Breast epithelium (tissue), 4 donors: ENCODE measurements at places on chromosomes 2 and 18.

DNA sequence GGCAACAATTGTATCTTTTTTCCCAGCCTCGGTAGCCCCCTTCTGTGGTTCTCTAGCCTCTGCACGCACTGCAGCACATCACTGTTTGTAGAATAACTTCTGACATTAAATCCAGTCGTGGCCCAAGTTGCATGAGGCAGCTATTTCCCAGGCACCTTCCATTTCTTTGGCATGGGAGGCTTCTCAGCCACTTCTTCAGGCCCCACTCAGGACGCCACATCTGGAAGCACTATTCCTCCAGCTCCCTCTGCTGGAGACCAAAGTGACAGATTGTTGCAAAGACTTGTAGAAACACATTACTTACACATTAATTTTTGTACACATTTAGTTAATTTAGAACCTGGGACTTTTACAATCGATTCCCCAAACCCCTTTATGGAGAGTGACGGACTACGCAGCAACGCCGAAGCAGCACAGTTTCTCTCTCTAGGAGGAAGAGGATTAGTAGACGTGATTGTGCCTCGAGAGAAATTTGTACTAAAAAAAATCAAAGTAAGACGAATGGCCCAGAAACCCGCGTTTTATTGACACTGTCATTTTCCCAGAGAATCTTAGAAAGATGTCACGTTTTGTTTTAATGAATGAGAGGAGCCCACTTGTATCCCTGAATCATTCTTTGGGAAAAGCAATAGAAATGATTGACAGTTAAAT, 57.8 kb upstream of the RGPD5 start:
- peak; percentile 53 for DNase-seq
- H3K4me1 ChIP-seq: no peaks in the 10 kb centered on the region
- H3K36me3 ChIP-seq: no peaks in the 10 kb centered on the region
- no peak overlapping the region for H3K27ac ChIP-seq
- no peaks in the 10 kb centered on the region for H3K27me3 ChIP-seq

DNA sequence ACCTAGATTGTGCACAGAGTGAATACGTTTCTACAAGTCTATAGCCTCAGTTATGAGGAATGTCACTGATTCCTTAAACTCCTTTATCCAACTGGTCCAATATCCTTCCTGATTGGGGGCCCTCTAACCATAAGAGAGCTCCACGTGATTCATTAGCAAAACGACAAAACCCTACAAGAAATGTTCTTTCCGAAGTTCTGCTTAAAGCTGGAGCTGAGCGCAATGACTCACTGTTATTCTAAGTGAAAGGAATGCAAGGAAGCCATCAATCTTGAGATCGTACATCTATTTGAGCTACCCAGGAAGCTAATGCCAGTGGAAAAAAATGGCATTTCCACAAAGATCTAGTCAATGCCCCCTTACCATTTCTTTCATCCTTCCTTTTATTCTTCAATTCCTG, 354.9 kb upstream of the CDH20 start:
- H3K27me3 ChIP-seq: no peaks in the 10 kb centered on the region
- H3K4me3 ChIP-seq: no peak overlapping the region
- no peak overlapping the region for H3K27ac ChIP-seq
- no peaks in the 10 kb centered on the region for H3K4me1 ChIP-seq
- DNase-seq: no peak

DNA sequence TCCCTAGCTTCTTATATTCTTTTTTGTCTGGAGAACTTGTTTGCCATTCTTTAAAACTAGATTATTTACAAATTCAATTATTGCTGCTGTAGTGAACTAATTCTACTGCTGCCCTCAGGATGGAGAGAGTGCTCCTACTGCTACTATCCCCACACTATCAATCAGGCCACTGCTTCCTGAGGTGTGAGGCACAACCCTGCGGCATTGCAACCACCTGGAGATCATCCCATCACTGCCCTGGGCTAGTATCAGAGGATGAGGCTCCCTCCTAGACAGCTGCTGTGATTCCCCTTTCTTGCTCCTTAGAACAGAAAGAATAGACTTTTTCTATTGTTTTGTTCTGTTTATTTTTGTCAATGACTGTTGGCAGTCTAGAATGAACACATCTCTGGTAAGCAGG, 146.6 kb downstream of the CDH19 start:
- H3K27me3 ChIP-seq: no peaks in the 10 kb centered on the region
- H3K4me3 ChIP-seq: no peak overlapping the region
- no peaks in the 10 kb centered on the region for H3K4me1 ChIP-seq

- H3K27me3 ChIP-seq: no peaks in the 10 kb centered on the region
- peak overlapping the region; percentile 25 for H3K27ac ChIP-seq
- no peaks in the 10 kb centered on the region for H3K36me3 ChIP-seq
- H3K4me1 ChIP-seq: peaks cover 10% of the 10 kb centered on the region
Observed at GRCh38 chr2:169361706-169362117, 622 bp downstream of the LRP2 start.

- no peaks in the 10 kb centered on the region for H3K4me1 ChIP-seq
- no peaks in the 10 kb centered on the region for H3K27me3 ChIP-seq
- DNase-seq: no peak
- no peaks in the 10 kb centered on the region for H3K36me3 ChIP-seq
- H3K4me3 ChIP-seq: no peak overlapping the region
Observed at GRCh38 chr2:135457279-135457678, 73.7 kb downstream of the ZRANB3 start.

- H3K27me3 ChIP-seq: no peaks in the 10 kb centered on the region
- H3K27ac ChIP-seq: no peak overlapping the region
- H3K36me3 ChIP-seq: no peaks in the 10 kb centered on the region
Observed at GRCh38 chr2:201654616-201655384, 11.5 kb upstream of the TMEM237 start.

GRCh38 chr2:127695491-127696472, 5.5 kb upstream of the SFT2D3 start:
- peak overlapping the region; percentile 13 for H3K27ac ChIP-seq
- peak overlapping the region; percentile 35 for H3K4me3 ChIP-seq
- no peak for DNase-seq
- H3K4me1 ChIP-seq: no peaks in the 10 kb centered on the region
- H3K36me3 ChIP-seq: no peaks in the 10 kb centered on the region

- no peak overlapping the region for H3K4me3 ChIP-seq
- no peaks in the 10 kb centered on the region for H3K4me1 ChIP-seq
- H3K27me3 ChIP-seq: no peaks in the 10 kb centered on the region
- H3K36me3 ChIP-seq: no peaks in the 10 kb centered on the region
- DNase-seq: no peak
Observed at GRCh38 chr2:38394903-38395341, 17.8 kb upstream of the ATL2 start.

- no peak for DNase-seq
- H3K4me3 ChIP-seq: no peak overlapping the region
- H3K36me3 ChIP-seq: no peaks in the 10 kb centered on the region
Observed at GRCh38 chr2:111975053-111975552, 76.7 kb downstream of the MERTK start.

GRCh38 chr2:70901227-70902066, 34.3 kb upstream of the ATP6V1B1 start:
- peaks cover 44% of the 10 kb centered on the region for H3K27me3 ChIP-seq
- H3K4me3 ChIP-seq: peak overlapping the region; percentile 46
- H3K27ac ChIP-seq: peak overlapping the region; percentile 50
- no peak for DNase-seq
- H3K4me1 ChIP-seq: no peaks in the 10 kb centered on the region

- no peaks in the 10 kb centered on the region for H3K4me1 ChIP-seq
- H3K36me3 ChIP-seq: no peaks in the 10 kb centered on the region
- no peak overlapping the region for H3K27ac ChIP-seq
- H3K27me3 ChIP-seq: no peaks in the 10 kb centered on the region
- DNase-seq: no peak
Observed at GRCh38 chr2:72080286-72081145, 67.1 kb downstream of the CYP26B1 start.
